ENCODE measurements at places on chromosomes 7 and 10.

DNA sequence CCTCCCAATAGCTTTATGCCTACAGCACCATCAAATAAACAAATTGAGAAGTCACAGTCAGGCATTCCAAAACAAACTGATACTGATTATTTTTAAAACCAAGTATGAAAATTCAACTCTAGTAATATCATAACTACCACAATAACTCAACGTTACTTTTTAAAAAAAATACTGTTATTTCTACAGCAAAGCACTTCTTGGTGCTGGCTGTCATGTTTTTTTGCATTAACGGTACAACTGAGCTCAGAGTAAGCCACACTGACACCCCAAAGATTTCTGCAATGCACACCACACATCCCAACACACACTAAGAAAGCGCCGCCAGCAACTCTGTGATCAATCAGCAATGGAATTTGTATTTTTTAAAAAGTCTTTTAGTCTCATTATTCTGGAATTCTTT, 113.6 kb downstream of the RNF32 start:
- H3K27me3 ChIP-seq, result no peaks in the 10 kb centered on the region
- DNase-seq, result no peak
- H3K36me3 ChIP-seq, result no peaks in the 10 kb centered on the region

- H3K27me3 ChIP-seq, result no peaks in the 10 kb centered on the region
- DNase-seq, result no peak
- H3K4me1 ChIP-seq, result no peaks in the 10 kb centered on the region
- H3K4me3 ChIP-seq, result no peak overlapping the region
- H3K27ac ChIP-seq, result no peak overlapping the region
Measured at GRCh38 chr7:28544453-28545117, 132.3 kb downstream of the CREB5 start.

DNA sequence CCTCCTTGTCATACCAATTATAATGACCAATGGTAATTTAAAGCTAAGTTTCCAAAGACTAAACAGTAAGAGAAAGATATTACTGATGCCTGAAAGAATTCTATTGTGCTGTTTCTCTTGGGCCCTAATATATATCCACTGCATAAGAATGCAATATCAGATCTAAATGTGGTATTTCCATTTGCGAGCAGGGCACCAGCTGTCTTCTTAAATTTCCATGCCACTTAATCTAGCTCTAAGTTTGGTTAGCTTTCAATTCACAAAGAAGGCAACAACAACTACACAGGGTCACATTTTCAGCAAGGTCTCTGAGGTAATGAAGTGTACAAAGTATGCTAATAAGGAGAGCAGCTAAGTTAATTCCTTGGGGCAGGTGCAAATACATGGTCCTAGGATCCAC, 315.7 kb downstream of the GPR37 start:
- H3K27ac ChIP-seq, result no peak overlapping the region
- H3K4me1 ChIP-seq, result no peaks in the 10 kb centered on the region
- no peaks in the 10 kb centered on the region for H3K36me3 ChIP-seq
- H3K4me3 ChIP-seq, result no peak overlapping the region
- no peaks in the 10 kb centered on the region for H3K27me3 ChIP-seq
- DNase-seq, result no peak

GRCh38 chr10:63166742-63167258, 33.7 kb downstream of the NRBF2 start:
- H3K27ac ChIP-seq, result no peak overlapping the region
- H3K4me3 ChIP-seq, result no peak overlapping the region
- no peaks in the 10 kb centered on the region for H3K36me3 ChIP-seq
- DNase-seq, result no peak
- H3K27me3 ChIP-seq, result no peaks in the 10 kb centered on the region
- peaks cover 6% of the 10 kb centered on the region for H3K4me1 ChIP-seq

GRCh38 chr10:1672001-1672781, 65.1 kb downstream of the ADARB2 start:
- H3K4me3 ChIP-seq, result no peak overlapping the region
- no peak for DNase-seq
- no peak overlapping the region for H3K27ac ChIP-seq
- no peaks in the 10 kb centered on the region for H3K4me1 ChIP-seq
- no peaks in the 10 kb centered on the region for H3K27me3 ChIP-seq

All from tibial artery (tissue), 4 donors.